ENCODE measurements at places on chromosomes 4 and X. TPM values are rescaled to one million over a fixed set of nuclear protein-coding genes. Genes with fewer than 3 reads are reported as not detected.
A peak's percentile ranks its signal among the peaks of the same experiment; 100 is the strongest.

GRCh38 chr4:126572264-126572663 is 1060.5 kb upstream of the INTU start:
- H3K27me3 ChIP-seq, result no peaks in the 10 kb centered on the region
- no peak overlapping the region for H3K4me3 ChIP-seq
- no peak overlapping the region for H3K27ac ChIP-seq
- DNase-seq, result no peak
- no peaks in the 10 kb centered on the region for H3K4me1 ChIP-seq

DNA sequence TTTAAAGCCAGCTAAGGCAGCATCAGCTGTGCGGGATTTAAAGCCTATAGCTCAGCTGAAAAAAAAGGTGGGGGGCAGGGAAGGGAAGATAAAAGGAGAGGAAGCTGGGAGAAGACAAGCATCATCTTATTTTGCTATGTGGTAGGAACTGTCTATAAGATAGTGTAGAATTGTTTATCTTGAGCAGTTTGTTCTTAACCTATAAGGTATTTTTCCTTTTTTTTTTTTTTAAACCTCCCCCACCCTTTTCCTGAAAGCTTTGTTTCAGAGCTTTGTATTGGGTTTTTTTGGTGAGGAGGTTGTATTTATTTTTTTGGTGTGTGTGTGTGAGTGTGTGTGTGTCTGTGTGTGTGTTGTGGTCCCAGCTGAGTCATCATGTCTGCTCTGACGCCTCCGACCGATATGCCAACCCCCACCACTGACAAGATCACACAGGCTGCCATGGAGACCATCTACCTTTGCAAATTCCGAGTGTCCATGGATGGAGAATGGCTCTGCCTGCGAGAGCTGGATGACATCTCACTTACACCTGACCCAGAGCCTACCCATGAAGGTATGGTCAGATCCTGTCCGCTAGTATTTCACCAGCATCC is 531 bp downstream of the RUFY3 start:
- no peaks in the 10 kb centered on the region for H3K36me3 ChIP-seq
- peak overlapping the region; percentile 42 for H3K27ac ChIP-seq
- H3K4me1 ChIP-seq, result no peaks in the 10 kb centered on the region
- DNase-seq, result no peak
- H3K4me3 ChIP-seq, result peak overlapping the region; percentile 39
- H3K27me3 ChIP-seq, result no peaks in the 10 kb centered on the region

DNA sequence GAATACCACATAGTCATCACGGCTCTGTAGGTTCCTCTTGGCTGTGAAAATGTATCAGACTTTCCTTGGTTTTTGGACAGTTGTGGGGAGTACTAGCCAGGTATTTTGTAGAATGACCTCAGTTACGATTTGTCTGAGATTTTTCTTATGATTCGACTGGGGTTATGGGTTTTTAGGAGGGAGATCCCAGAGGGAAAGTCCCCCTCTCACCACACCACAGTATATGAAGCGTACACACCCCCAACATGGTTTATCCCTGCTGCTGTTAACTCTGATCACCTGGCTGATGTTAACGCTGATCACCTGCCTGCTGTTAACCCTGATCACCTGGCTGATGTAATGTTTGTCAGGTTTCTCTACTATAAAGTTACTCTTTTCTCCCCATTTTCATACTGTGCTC is 72.6 kb downstream of the ANAPC4 start:
- H3K27ac ChIP-seq, result no peak overlapping the region
- no peaks in the 10 kb centered on the region for H3K27me3 ChIP-seq
- H3K4me3 ChIP-seq, result no peak overlapping the region
- no peaks in the 10 kb centered on the region for H3K4me1 ChIP-seq
- H3K36me3 ChIP-seq, result no peaks in the 10 kb centered on the region
- no peak for DNase-seq

DNA sequence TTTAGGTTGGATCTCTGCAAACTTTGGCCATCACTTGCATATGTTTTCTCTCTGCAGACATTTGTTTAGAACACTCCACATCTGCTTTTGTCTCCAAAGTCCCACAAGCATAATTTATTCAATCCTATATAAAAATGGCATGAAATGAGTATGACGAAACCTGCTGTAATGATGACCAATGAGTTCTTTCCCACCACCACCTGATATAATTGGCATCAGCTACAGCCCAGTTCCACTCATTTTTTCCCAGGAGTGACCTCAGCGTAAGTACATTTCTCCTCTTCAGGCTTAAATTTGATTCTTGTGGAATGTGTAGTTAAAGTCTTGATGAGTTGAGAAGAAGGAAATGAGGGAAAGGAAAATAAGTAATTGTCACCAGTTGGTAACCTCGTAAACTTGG is 205.1 kb downstream of the AWAT2 start:
- no peaks in the 10 kb centered on the region for H3K36me3 ChIP-seq
- no peak overlapping the region for H3K4me3 ChIP-seq
- no peak for DNase-seq
- H3K27me3 ChIP-seq, result no peaks in the 10 kb centered on the region

DNA sequence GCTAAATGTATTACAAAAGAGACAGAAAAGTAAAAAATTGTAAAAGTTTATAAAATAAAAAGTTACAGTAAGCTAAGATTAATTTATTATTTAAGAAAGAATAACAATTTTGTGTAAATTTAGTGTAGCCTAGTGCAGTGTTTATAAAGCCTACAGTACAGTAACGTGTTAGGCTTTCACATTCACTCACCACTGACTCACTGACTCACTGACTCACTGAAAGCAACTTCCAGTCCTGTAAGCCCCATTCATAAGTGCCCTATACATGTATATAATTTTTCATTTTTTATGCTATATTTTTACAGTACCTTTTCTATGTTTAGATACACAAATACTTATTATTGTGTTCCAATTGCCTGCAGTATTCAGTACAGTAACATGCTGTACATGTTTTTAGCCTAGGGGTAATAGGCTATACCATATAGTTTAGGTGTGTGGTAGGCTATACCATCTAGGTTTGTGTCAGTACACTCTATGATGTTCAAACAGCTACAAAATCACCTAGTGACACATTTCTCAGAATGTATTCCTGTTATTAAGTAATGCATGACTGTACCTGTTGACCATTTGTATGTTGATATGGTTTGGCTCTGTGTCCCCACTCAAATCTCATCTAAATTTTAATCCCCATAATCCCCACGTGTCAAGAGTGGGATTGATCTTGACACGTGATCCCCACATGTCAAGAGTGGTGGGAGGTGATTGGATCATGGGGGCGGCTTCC is 57.9 kb downstream of the CFAP299 start:
- no peaks in the 10 kb centered on the region for H3K36me3 ChIP-seq
- H3K4me1 ChIP-seq, result no peaks in the 10 kb centered on the region
- H3K27ac ChIP-seq, result no peak overlapping the region
- H3K4me3 ChIP-seq, result no peak overlapping the region

DNA sequence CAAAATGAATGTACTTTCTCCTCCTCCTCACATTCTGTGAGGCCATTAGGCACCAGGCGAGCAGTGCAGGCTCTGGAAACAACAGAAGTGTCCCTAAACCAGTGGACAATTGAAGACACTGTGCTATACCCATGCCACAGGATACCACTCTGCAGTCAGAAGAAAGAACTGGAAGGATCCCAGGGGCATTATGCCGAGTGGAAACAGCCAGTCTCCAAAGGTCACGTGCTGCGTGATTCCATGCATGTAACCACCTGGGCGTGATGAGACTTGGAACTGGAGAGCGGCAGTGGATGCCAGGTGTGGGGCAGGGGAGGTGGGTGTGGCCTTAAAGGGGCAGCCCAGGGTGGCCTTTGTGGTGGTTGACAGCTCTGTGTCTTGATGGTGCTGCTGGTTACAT is 139.4 kb downstream of the EVC2 start:
- H3K36me3 ChIP-seq, result no peaks in the 10 kb centered on the region
- H3K4me3 ChIP-seq, result no peak overlapping the region
- no peak overlapping the region for H3K27ac ChIP-seq
- no peak for DNase-seq

- H3K27me3 ChIP-seq, result no peaks in the 10 kb centered on the region
- no peak for DNase-seq
- H3K36me3 ChIP-seq, result no peaks in the 10 kb centered on the region
- H3K4me3 ChIP-seq, result no peak overlapping the region
- no peak overlapping the region for H3K27ac ChIP-seq
- H3K4me1 ChIP-seq, result no peaks in the 10 kb centered on the region
Measured at GRCh38 chr4:36111172-36111571, 133.1 kb downstream of the ARAP2 start.

- DNase-seq, result no peak
- H3K27me3 ChIP-seq, result no peaks in the 10 kb centered on the region
- no peaks in the 10 kb centered on the region for H3K4me1 ChIP-seq
- H3K36me3 ChIP-seq, result no peaks in the 10 kb centered on the region
- no peak overlapping the region for H3K4me3 ChIP-seq
- H3K27ac ChIP-seq, result no peak overlapping the region
Measured at GRCh38 chr4:169377367-169377766, 106.6 kb upstream of the SH3RF1 start.

- H3K4me1 ChIP-seq, result no peaks in the 10 kb centered on the region
- no peak overlapping the region for H3K4me3 ChIP-seq
- no peak overlapping the region for H3K27ac ChIP-seq
- DNase-seq, result no peak
Measured at GRCh38 chr4:56857601-56858309, 36.3 kb upstream of the SPINK2 start.

DNA sequence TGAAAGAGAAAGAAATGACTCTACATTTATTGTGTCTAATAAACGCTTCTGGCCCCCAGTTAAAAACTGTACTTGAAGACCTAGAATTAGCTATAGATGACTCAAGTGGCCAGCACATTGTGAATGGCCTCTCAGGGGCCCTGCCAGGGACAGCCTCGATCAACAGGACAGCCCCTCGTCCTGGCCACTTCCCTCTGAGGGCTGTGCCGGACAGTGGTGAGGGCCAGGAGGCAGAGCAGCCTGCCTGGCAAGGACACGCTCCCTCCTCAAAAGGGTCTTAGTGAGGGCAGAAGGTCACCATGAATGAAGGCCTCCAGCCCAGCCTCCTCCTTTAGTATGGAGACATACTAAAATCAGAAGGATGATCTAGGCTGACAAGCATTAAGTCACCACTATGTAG is 16.5 kb downstream of the RNF212 start:
- no peak overlapping the region for H3K27ac ChIP-seq
- H3K27me3 ChIP-seq, result no peaks in the 10 kb centered on the region
- no peaks in the 10 kb centered on the region for H3K4me1 ChIP-seq
- no peak for DNase-seq
- H3K4me3 ChIP-seq, result no peak overlapping the region
- H3K36me3 ChIP-seq, result no peaks in the 10 kb centered on the region

DNA sequence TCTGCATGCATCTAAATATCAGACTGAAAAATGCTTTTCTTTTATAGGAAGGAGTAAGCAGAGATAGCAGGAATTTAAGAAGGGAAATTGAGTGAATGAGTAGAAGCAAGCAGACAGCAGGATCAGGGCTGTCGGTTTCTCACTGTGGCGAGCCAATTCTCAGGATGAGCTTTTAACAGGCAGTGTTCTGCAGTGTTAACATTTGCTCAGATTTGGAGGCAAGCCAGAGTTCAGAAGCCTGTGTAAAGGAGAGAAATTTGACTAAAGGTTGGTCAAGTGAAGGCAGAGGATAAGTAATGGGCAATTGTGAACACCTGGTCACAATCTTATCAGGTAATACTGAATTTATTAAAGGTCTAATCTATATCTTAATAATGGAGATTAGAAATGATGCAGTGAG is 133.3 kb upstream of the MAGEB16 start:
- H3K4me1 ChIP-seq, result no peaks in the 10 kb centered on the region
- no peaks in the 10 kb centered on the region for H3K27me3 ChIP-seq
- H3K27ac ChIP-seq, result no peak overlapping the region
- H3K4me3 ChIP-seq, result no peak overlapping the region

DNA sequence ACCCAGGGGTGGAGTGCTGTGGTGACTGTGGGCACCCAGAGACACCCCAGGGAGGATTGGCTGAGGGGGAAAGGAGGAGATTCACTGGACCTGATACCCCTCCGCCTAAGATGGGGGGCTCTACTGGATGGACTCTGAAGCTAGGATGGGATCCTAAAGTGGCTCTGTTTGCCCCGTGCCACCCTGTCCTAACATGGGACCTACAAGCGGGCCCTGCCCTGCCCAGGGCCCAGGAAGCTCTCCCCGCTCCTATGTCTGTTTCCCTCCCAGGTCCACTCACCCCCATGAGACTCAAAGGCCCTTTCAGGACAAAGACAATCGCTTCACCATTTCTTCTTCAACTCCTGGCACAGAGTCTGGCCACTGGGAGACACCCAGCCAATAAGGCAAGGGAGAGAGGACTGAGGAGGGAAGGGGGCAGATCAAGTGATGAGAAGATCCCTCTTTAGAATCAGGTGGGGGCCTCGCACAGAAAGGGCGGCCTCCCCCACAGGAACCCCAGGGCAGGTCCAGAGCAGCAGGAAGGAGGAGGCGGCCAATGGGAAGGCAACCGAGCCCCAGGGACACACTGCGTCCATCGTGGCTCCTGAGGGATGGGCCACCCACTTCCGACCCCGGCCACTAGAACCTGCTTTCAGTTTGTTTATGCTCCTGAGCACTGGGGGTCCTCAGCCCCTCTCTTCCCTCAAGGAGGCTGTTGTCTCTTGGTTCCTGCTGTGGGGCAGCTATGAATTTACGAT is 155.4 kb downstream of the AFAP1 start:
- peak overlapping the region; percentile 62 for H3K27ac ChIP-seq
- no peak for DNase-seq
- H3K4me1 ChIP-seq, result peaks cover 21% of the 10 kb centered on the region
- H3K27me3 ChIP-seq, result no peaks in the 10 kb centered on the region

DNA sequence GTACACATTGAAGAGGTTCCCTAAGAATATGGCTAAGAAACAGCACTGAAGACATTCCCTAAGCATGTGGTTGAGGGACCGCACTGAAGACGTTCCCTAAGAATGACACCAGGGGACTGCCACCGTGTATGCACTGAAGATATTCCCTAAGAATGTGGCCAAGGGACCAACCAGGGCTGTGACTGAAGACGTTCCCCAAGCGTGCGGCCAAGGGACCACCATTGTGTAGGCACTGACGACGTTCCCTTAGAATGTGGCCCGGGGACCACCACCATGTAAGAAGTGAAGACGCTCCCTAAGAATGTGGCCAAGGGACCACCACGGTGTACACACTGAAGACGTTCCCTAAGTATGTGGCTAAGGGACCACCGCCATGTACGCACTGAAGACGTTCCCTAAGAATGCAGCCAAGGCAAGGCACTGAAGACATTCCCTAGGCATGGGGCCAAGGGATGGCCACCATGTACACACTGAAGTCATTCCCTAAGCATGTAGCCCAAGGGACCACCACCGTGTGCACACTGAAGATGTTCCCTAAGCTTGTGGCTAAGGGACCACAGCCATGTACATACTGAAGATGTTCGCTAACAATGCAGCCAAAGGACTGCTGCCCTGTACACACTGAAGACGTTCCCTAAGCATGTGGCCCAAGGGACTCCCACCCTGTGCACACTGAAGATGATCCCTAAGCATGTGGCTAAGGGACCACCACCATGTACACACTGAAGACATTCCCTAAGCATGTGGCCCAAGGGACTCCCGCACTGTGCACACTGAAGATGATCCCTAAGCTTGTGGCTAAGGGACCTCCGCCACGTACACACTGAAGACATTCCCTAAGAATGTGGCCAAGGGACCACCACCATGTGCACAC is 22.0 kb downstream of the DHRSX start:
- no peak overlapping the region for H3K4me3 ChIP-seq
- H3K27me3 ChIP-seq, result no peaks in the 10 kb centered on the region
- no peaks in the 10 kb centered on the region for H3K36me3 ChIP-seq
- peaks cover 19% of the 10 kb centered on the region for H3K4me1 ChIP-seq

SPANXD gene
- total RNA-seq, result not detected

APOOL gene
- total RNA-seq, result 1.1 TPM

CT45A6 gene
- not detected for total RNA-seq

ETNPPL gene
- total RNA-seq, result not detected

GRIPAP1 gene
- 102 TPM for total RNA-seq

RGN gene
- total RNA-seq, result 0.96 TPM

PPP2R2C gene
- 8.8 TPM for total RNA-seq

GLOD5 gene
- not detected for total RNA-seq

CYTL1 gene
- not detected for total RNA-seq

PCYT1B gene
- total RNA-seq, result not detected
